Karpas-422 (cell line): ENCODE measurements at places on chromosomes 6 and 20. TPM values are rescaled to one million over a fixed set of nuclear protein-coding genes. Genes with fewer than 3 reads are reported as not detected.

The OLIG3 gene
- total RNA-seq: not detected in 2 replicates

The HLA-DPA1 gene
- 571 and 780 TPM in 2 replicates for total RNA-seq

The KCNK16 gene
- not detected in 2 replicates for total RNA-seq

The ENTPD6 gene
- 100 and 125 TPM in 2 replicates for total RNA-seq

The CLDN20 gene
- total RNA-seq: not detected in 2 replicates
